ENCODE measurements at places on chromosomes 5 and 9.

- DNase-seq = no peak
Measured at GRCh38 chr9:20030221-20030620, 241.4 kb upstream of the SLC24A2 start.

- DNase-seq = no peak
Measured at GRCh38 chr9:87120610-87121009, 173.3 kb upstream of the GAS1 start.

DNA sequence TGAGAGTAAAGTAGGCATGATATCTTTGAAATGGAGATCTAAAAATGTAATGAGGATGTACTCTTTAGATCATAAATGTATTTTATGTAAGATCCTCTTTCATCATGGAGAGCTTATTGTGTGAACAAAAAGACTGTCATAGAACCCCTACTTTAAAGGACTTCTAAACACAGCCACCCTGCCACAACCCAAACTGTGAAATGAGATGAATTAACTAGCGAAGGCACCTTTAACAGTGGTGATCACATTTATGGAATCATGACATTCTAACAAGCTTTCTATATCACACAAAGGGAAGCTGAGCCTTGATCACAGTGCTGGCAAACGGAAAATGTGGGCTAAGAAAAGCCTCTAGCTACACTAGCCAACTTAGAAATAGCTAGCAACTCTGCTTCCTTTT, 1585.2 kb downstream of the EFNA5 start:
- DNase-seq = no peak

GRCh38 chr9:132381966-132382541, 24.6 kb downstream of the TTF1 start:
- no peak for DNase-seq

DNA sequence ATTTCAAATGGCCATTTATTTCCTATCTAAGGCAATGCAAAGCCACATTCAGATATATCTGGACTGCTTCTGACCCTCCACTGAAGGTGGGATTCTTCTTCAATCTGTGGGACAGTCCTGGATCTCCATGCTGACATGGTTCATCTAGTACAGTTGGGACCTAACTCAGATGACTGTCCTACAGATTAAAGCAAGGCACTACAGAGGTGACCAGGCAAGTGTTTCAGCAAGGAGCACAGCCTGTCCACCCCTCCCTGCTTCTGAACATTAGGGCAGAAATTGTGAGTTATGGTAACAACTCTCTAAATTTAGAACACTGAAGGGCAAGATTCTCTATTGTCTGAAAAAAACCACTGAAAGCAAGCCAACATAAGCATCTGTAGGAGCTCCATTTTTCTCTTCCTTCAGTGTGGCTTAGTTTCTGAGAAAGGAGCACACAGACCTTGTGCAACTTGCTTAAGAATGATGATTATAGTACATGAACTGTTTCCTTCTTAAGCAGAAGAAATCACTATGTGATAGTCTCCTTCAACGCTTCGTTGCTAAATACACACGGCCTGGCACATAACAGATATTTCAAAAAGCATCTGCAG, 62.9 kb upstream of the BARX1 start:
- DNase-seq = no peak

DNA sequence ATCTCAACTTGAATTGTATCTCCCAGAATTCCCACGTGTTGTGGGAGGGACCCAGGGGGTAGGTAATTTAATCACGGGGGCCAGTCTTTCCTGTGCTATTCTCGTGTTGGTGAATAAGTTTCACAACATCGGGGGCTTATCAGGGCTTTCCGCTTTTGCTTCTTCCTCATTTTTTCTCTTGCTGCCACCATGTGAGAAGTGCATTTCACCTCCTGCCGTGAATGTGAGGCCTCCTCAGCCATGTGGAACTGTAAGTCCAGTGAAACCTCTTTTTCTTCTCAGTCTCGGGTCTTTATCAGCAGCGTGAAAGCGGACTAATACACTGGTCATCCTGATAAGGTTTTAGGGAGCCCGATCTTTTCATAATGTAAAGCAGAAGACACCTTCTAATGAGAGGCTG, 687.0 kb upstream of the FTMT start:
- DNase-seq = no peak

DNA sequence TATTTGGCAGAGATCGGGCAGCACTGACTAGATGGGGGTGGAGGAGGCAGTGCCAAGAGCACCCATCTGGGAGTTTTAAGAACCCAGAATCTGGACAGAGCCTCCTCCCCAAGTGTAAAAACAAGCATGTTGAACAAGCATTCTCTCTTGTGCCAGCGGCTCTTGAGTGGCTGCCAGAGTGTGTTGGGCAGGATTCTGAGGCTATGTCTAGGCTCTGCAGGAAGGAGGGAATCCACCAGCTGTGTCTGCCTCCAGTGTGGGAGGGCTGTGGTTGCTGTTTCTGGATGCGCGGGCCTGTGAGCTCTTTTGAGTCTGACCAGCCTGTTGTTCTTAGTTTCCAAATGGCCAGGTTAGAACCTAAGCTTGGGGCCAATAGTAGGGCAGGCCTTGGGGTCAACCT, 39.8 kb downstream of the HMCN2 start:
- no peak for DNase-seq

GRCh38 chr5:158947846-158948245, 151.9 kb downstream of the EBF1 start:
- no peak for DNase-seq

- no peak for DNase-seq
Measured at GRCh38 chr5:1323803-1324173, 21.1 kb downstream of the CLPTM1L start.

DNA sequence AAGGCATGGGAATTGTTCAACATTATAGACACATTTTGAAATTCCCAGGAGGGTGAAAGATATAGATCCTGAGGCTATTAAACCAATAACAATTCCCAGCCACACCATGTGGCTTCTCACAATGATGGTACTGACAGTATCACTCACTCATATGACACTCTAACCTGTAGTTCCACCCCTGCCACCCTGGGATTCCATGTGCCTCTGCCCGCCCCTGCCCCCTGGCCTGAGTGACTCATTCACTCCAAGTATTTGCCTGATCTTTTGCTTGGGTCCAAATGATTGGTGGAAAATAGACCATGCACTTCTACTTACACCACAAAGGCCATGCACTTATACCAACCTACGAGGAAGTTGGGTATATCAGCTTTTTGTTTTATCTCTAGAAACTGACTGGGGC, 305.2 kb upstream of the DAB2 start:
- DNase-seq = no peak

- peak; percentile 17 for DNase-seq
Measured at GRCh38 chr5:71782771-71783770, 64.0 kb downstream of the CARTPT start.

DNA sequence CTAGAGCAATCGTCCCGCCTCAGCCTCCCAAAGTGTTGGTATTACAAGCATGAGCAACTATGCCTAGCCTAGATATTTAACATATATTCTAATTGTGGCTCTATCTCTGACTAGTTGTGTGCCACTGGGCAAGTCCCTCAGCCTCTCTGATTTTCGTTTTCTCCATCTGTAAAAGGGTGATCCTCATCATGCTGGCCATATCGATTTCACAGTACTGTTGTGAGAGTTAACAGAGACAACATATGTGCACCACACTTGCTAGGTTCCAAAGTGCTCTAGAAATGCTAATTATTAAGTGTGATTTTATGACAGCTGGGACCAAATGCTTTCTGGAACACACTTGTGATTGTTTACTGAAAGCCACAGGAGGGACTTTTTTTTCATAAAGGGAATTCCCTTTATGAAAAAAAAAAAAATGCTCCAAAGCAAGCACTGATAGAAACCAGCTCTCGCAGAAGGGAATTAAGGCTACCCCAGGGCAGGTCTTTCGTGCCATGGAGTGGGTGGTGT, 78.5 kb upstream of the EPB41L4B start:
- no peak for DNase-seq

DNA sequence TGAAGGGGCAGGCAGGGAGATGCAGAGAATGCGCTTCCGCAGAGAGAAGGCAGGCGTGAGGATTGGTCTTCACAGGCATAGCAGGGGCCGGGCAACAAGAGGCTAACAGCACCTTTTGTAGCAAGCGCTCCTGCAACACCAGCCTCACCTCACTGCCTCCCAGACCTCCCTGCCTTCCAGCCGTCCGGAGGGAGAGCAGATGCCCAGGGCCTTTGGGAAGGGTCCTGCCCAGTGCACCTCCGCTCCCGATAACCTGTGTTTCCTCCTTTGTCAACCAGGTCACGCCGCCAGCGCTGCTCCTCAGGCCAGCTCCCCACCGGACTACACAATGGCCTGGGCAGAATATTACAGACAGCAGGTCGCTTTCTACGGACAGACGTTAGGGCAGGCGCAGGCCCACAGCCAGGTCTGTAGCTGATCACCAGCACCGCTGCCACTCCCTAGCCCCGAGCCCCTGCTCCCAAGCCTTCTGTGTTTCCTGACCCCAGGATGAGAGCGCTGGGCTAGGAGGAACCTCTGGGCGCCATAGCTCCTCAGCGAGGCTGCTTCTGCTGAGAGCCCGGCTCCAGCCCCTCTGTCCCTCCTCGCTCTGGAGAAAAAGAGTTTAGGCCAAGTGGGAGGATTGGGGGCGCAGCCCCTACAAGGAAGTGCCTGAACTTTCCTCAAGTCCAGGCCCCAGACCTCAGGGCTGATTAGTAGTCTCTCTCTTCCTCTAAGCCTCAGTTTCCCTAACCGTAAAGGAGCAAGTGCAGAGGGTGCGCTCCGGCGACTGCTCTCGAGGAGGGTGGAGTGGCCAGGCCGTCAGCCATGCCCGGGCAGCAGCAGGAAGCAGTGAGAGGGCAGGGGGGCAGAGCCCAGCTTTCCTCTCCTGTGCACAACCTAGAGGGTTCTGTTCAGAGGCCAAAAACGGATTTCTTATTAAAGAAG, 28.4 kb upstream of the PRDM12 start:
- DNase-seq = no peak

- DNase-seq = no peak
Measured at GRCh38 chr9:124238546-124239140, 19.1 kb upstream of the NEK6 start.

DNA sequence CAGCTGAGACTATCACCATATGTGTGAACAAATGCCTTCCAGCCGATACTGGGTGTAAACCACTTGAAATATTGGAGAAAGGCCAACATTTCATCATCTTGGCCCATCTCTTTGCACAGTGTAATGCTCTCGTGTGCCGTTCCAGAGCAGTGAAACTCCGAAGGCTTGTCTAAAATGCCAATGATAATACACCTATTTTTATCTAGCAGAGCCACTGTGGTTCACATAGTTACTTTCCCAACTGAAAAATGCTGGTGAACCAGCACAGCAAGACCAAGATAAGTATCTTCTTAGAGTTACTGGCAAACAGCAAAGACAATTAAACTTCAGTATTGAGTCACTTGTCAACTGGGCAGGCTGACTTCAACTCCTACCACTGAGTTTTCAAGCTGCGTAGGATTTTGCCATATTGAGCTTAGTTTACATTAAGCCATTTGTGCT, 379.9 kb upstream of the ACTBL2 start:
- no peak for DNase-seq

DNA sequence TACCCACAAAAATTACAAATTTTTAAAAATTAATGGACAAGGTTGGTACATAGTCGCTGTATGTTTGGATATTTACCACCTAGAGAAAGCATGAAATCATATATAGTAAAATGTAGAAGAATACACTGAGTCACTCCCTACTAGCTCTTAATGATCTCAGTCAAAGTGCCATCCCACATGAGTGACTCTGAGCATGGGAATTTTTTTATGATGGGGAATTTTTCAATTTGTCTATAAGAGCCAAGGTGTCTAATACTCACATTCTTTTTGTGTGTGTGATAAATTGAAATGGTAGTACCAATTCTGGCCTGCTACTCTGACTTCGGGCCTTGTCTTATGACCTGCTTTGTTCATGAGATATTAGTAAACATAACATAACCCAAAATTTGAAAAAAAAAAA, 483.2 kb downstream of the CDH10 start:
- DNase-seq = no peak

GRCh38 chr9:4375424-4376200, 75.7 kb upstream of the GLIS3 start:
- no peak for DNase-seq

GRCh38 chr9:129783516-129784361, 19.2 kb upstream of the TOR1B start:
- DNase-seq = peak; percentile 54

DNA sequence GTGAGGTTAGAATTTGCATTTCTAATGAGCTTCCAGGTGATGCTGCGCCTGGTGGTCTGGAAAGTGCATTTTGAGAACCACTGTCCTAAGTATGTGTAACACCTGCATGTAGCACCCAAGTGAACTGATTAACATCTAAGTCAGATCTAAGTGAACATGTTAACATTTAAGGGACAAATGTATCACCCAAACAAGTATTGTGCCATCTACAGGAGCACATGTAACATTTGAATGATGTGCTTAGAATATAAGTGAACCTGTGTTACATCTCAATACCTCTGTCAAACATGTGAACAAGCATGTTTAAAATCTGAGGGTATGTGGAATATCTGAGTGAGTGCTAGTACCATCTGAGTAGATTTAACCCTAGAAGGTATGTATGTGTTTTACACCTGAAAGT, 68.7 kb downstream of the PLPPR1 start:
- DNase-seq = no peak

DNA sequence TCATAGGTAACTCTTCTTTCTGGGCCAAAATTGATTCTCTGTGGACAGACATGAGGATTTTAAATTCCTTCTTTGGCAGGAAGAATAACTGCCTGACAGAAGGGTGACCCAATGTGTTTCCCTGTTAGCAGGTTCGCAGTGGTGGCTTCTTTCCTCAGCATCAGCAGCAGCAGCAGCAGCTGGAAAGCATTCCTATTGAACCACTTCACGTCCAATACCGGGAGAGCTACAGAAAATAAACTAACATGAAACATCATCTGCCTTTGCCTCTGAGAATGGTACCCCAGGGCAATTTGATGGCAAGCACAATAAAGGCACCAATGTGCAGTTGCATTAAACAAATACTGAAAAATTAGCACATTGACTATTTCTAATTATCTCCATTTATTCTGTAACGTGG, 214.5 kb downstream of the TMEM167A start:
- DNase-seq = no peak

DNA sequence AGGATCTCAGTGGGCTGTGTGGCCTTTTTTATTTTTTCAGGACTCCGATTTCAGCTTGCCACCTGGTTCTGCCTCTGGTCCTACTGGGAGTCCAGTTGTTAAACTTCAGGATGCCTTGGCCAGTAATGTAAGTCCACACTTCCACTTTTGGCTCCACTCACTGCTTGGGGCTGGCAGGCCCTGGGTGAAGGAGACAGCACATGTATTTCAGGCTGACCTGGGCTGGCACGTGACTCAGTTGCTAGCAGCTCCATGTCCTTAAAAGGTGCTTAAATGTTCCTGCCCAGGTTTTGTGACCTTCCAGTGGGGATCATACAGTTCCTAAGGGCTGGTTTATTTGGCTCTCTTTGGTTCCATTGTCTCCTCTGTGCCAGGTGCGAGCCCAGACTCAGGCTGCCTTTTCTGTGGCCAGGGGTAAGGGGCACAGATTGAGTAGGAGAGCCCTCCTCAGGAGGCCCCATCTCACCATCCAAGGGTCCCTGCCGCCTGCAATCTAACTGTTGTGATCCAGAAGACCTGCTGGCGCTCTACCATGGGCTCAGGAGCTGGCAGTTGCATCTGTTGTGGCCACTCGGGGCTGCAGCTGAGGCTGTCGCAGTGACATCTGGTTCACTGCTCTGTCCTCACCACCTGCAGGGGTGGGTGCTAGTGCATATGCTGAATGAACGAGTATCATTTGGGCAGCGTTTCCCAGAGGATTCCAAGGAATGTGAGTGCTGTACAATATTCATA, 19.2 kb upstream of the POMT1 start:
- DNase-seq = no peak
